ENCODE measurements at places on chromosomes 7 and 10.

GRCh38 chr7:149287622-149288021 lies 25.6 kb downstream of the ZNF783 start:
- DNase-seq, result no peak

DNA sequence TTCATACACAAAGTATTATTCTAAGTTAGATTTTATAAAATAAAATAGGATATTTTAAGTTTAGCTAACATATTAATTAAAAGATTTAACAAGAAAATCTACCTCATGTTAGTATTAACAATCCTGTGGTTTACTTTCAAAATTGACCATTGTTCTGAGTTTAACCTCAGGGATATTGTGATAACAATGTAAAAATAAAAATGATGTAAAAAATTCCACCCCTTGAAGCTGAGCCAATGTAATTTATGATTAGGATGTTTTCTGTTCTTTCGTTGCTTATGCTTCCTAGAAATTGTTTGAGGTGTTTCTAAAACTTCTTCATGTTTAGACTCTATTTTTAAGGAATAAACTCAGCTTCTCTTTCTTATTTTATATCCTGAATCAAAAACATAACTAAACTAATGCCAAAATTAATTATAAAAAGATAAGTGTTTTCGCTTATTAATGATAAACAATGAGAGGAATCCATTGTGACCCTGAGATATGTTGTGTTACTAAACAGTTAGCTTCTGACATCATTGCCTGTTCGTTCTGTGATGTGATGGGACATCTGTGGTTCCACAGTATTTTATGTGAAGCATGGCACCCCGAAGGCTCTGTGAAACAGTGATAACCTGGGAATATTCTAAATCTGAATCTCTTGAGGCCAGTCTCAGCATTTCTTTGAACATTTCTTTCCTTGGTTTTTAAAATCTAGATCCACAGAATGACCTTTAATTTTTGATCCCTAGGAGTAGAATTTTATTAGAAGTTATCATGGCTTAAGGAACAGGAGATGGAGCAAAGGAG lies 340.8 kb downstream of the ARL4A start:
- no peak for DNase-seq

GRCh38 chr10:69092959-69093850 lies 5.3 kb downstream of the SRGN start:
- DNase-seq, result no peak

GRCh38 chr10:65566906-65567305 lies 1358.9 kb upstream of the LRRTM3 start:
- no peak for DNase-seq

GRCh38 chr7:111842491-111842890 lies 280.2 kb upstream of the IMMP2L start:
- no peak for DNase-seq

DNA sequence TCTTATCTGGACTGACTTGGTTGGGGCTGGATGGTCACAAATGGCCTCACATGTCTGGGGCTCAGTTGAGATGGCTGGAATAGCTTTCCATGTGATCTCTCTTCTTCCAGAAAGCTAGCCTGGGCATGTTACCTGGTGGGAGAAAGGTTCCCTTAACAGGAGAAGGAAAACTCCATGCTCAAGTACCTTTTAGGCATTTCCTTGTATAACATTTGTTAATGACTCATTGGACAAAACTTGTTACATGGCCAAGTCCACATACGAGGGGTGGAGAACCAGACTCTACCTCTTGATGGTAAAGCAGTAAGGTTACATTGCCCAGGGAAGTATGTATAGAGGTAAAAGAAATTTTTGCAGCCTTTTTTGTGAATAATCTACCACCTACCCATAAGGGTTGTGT lies 826.4 kb downstream of the LRMDA start:
- no peak for DNase-seq
